D721Med (cell line): ENCODE measurements at places on chromosomes 2 and 18.

DNA sequence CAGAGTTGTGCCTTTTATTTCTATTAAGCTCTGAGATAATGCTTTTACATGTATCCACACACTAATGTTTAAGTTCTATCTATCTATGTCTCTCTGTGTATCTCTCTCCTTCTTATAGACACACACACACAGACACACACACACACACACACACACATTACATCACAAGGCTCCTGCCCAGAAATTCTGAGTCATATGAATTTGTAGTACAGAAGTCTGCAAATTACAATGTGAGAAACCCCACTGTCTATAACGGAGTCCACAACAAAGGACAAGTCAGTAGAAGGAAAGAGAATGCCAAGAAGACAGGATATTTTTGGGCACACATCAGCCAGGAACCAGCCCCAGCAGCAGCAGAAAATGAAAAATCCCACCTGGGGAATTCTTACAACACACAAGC lies 142.4 kb downstream of the EN1 start:
- DNase-seq, result no peak

GRCh38 chr2:9232886-9233285 lies 26.3 kb downstream of the ASAP2 start:
- no peak for DNase-seq

- DNase-seq, result no peak
These were observed 997 bp downstream of the BOK start for GRCh38 chr2:241559323-241560161.

- no peak for DNase-seq
These were observed 1.6 kb downstream of the TSHZ1 start for GRCh38 chr18:75211953-75212750.

DNA sequence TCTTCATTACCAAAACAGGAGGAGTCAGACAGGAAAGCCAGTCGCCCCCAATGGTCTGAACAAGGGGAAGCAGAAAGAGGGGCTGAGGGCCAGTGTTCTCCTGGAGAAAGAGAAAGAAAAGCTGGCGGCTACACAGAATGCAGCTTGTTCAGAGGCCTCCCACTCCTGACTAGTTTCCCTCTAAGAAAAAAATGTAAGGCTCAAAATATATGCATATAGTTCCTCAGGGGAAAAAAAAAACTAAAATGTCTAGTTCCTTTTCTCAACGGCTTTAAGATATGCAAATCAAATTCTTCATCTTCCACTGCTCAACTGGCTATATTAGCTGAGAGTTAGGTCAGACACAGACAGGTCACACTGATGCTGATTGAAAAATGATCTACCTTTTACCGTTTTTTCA lies 18.6 kb downstream of the MBOAT2 start:
- DNase-seq, result no peak

GRCh38 chr2:174595891-174596397 lies 1.7 kb downstream of the WIPF1 start:
- DNase-seq, result no peak

GRCh38 chr2:152558158-152558984 lies 158.9 kb downstream of the PRPF40A start:
- no peak for DNase-seq

DNA sequence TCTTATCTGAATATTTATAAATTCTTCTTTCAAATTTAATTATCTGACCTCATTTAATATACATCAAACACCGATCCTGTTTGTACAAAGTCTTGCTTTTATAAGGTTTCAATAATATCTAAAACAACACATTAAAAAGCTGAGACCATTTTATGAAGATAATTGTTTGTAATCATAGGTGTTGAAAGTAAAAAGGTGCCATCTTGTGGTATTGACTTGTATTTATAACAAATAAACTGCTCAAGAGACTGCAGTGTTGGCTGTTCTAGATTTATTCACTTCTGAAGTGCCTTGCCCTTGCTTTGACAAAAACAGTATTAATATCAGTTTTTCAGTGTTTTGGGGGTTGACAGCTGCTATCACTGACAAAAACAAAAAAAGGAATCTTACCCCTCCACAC lies 286.8 kb upstream of the HNMT start:
- no peak for DNase-seq

- DNase-seq, result no peak
These were observed 69.1 kb downstream of the MYOM1 start for GRCh38 chr18:3150688-3151087.
